Endothelial cell (in vitro differentiated cells): ENCODE measurements at places on chromosomes 2 and 18.

DNA sequence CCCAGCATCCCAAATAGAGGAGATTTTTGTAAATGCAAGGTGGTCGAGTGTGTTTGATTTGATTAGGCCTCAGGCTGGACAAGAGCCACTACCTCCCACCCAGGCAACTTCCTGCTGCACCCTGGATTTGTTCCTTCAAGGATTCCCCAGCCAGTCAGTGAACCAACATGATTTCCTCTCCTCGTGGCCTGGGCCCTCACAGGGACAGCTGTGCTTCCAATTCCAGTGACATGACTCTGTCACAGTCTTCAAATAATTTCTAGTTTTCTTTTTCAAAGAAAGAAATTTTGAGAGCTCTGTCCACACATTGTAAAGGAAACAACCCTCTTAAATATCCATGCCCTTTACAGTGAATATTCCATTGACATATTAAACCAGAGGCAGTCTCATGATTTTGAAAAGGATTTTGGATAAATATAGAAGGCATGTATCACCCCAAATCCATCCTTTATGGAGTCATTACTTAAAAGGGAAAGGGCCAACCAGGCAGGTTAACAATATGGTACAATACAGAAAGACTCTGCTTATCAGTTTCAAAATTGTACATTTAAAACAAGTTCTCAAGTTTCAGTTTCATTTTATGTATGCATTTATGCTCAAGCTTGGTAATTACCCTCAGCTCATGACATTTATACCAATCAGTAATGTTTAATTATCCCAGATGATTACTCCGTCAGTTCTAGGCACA is 121.3 kb upstream of the FOSL2 start:
- no peak for DNase-seq

GRCh38 chr2:193712912-193713311 is 1518.2 kb upstream of the TMEFF2 start:
- DNase-seq: no peak

GRCh38 chr2:225773148-225773547 is 373.6 kb downstream of the NYAP2 start:
- DNase-seq: no peak

GRCh38 chr2:23788100-23788499 is 138.8 kb downstream of the ATAD2B start:
- DNase-seq: no peak

GRCh38 chr2:202052235-202052634 is 18.6 kb downstream of the FZD7 start:
- DNase-seq: no peak

- DNase-seq: no peak
Measured at GRCh38 chr2:199216253-199216652, 241.5 kb downstream of the SATB2 start.

- no peak for DNase-seq
Measured at GRCh38 chr2:64534363-64534762, 10.2 kb downstream of the AFTPH start.

- DNase-seq: no peak
Measured at GRCh38 chr2:236395067-236395466, 130.9 kb upstream of the ASB18 start.

GRCh38 chr2:110657724-110658305 is 20.0 kb downstream of the BUB1 start:
- DNase-seq: no peak

- no peak for DNase-seq
Measured at GRCh38 chr2:121707920-121708361, 28.7 kb downstream of the NIFK start.

DNA sequence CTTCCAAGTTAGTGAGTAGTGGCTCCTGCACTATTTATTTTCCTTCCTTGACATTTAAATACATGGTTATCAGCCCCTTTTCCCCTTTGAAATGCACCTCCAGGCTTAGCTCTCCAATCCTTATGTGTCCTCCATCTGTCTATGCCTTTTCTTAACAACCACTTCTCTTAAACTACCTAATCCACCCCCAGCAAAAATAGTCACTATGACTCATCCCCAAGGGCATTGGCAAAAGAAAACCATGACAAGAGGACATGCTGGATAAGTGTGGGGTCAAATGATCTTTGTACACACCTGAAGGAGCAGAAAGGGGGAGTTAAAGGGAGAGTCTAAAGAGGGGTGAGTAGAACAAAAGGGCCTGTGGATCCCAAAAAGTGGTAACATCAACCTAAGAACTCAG is 127.2 kb downstream of the ANKRD44 start:
- DNase-seq: no peak

DNA sequence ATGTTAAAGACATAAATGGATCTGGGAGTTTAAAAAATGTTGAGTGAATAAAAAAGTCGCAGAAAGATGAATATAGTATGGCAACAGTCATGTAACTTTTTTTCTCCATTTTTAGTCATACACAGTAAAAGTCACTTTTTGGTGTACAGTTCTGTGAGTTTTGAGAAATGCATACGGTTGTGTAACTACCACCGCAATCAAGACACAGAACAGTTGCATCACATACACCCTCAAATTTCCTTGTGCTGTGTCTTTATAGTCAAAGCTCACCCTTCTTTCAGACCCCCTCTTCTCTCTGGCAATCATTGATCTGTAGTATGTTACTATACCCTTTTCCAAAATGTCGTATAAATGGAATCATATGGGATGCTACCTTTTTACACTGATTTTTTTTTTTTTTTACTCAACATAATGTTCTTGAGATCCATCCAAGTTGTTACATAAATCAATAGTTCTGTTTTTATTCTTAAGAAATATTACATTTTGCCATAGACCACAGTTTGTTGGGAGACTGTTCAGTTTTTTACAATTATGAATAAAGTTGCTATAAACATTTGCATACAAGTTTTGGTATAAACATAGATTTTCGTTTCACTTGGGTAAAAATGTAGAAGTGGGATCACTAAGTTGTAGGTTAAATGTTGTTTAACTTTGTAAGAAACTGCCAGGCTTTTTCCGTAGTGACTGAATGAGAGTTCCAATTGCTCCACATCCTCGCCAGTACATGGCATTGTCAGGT is 35.4 kb upstream of the AGFG1 start:
- DNase-seq: no peak

DNA sequence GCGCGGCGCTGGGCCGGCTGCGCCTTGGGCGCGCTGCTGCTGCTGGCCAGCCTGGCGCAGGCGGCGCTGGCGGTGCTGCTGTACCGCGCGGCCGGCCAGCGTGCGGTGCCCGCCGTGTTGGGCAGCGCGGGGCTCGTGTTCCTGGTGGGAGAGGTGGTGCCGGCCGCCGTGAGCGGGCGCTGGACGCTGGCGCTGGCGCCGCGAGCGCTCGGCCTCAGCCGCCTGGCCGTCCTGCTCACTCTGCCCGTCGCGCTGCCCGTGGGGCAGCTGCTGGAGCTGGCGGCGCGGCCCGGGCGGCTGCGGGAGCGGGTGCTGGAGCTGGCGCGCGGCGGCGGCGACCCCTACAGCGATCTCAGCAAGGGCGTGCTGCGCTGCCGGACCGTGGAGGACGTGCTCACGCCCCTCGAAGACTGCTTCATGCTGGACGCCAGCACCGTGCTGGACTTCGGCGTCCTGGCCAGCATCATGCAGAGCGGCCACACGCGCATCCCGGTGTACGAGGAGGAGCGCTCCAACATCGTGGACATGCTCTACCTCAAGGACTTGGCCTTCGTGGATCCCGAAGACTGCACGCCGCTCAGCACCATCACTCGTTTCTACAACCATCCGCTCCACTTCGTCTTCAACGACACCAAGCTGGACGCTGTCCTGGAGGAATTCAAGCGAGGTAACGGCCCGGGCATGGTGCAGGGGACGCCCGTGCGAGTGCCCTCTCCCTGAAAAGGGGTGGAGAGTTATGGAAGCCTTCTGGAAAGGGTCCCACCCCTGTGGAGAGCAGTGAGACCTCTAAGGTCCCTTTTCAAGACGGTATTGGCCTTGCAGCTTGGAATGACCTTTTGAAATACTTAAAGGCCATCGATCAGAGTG is 1.0 kb downstream of the CNNM3 start:
- no peak for DNase-seq

DNA sequence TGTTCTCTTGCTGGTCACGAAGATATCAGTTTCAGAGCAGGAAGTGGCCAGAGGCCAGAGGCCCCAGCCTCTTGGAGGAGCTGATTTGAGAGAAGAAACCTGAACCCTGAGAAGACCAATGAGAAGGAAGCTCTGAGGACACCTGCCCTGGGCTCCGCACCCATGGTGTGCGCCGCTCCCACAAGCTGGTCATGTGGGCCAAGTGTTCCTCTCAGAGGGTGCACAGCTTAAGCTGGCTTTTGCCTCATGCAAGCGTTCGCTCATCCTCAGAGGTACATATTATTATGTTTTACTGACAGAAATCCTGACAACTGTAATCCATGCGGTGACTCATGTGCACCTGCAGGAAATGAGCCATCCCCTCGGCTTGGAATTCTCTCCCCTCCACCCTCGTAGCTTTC is 316.1 kb upstream of the MYT1L start:
- no peak for DNase-seq

GRCh38 chr2:230872968-230873660 is 8.4 kb downstream of the ITM2C start:
- no peak for DNase-seq

- no peak for DNase-seq
Measured at GRCh38 chr18:12253663-12254135, 462 bp upstream of the CIDEA start.

GRCh38 chr2:22879009-22879863 is 505.7 kb upstream of the KLHL29 start:
- no peak for DNase-seq

DNA sequence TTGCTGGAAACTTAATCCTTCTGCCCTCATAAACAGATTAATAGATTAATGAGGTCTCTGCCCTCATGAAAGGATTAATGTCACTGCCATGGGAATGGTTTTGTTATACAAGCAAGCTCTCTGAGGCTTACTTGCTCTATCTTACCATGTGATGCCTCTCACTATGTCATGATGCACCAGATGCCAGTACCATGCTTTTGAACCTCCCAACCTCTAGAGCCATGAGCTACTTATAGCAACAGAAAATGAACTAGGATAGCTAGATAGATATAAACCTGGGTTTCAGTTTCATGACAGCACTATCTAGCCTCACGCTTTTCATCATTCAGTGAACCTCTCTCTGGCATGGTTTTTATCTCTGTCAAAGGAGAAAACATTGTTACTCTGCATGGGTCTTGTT is 371.6 kb upstream of the LRP1B start:
- no peak for DNase-seq

DNA sequence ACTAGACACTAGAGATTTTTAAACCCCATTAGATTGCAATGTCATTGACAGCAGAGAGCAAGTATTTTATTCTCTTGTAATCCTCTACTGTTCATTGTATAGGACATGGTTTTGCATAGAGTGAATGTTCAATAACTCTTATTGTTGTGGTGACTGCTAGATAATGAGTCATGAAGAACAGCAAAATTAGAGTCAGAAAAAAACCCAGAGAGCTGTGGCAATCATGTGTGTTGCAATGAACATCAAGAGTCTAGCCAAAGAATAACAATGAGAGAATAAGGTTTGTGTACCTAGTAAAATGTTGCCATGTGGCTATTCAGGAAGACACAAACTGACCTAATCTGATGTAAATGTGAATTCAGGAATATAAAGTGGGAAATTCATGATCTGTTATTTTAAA is 684.0 kb downstream of the DSC3 start:
- DNase-seq: no peak

DNA sequence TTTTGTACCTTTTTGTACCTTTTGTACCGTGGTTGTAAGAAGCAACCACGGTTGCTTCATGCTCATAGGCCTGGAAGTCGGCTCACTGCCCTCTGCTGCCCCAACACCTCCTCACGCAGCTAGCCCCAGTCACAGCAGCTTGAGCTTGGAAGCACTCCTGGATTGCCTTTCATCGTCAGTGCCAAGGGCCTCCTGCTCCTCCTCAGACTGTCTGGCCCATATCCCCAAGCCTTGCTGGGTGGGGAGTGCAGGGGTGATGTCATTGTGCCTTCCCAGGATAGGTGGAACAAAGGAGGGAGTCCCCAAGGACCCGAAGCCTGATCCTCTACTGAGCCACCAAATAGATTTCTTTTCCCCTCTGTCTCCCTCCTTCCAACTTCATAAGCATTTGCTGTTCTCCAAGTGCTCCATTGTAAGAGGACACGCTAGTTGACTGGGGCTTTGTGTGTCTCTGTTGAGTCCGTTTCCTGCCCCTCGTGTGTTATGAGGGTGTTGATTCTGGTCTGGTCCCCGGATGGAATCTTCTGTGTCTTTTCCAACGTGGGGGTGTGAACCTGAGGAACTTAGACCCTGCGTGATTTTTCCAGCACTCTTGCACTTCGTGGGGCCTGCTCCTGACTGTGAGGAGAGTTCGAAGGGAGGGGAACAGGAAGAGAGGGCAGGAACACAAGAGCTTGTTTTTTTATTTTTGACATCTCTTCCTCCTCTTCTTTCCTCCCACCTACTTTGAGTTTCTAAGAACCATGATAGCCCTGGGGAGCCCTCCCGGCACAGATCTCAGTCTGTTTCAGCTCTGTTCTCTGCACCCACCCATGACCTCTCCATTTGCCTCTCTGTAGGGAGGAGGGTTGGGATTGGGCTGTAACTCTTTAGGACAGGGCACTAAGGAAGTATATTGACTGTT is 127.2 kb upstream of the EML6 start:
- DNase-seq: no peak

DNA sequence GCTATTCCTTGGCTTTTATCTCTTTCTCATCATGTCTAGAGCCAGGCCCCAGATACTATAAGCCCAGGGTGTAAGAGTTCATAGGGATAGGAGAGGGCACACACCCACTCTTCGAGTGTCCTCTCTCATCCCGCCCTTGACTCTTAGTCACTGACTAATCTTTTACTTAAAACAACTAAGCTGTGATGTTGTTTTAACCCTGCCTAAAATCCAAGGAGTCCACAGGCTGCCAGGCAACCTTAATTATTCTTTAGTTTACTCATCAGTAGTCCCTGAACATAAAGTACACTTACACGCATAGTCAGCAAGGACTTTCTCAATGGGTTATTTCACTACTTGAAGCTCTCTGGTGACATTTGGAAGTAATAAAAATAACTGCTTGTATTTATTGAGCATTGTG is 28.4 kb downstream of the GREB1L start:
- DNase-seq: no peak

DNA sequence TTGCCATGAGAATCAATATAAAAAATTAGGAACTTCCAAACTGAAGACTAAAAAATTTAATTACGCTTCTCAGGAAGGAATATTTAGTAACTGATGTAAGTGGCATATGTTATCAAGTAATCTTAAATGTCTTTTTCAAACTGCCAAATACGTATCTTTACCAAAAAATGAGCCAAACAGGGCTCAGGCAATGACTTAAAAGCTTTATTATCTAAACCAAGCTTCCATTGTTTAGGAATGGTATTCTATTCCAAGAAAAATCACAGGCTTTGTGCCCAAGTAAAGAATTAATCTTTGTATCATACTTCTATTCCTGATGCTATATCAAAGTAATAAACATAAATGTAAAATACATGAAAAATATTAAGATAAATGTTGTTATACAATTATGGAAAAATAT is 71.7 kb upstream of the GRB14 start:
- no peak for DNase-seq

GRCh38 chr2:70991142-70991541 is 3.5 kb downstream of the TEX261 start:
- no peak for DNase-seq
